Activated T-cell treated with anti-CD3 and anti-CD28 coated beads for 4 hours (primary cell): ENCODE measurements at places on chromosomes 5 and 9.

GRCh38 chr5:9820691-9821449 is 190.7 kb upstream of the TAS2R1 start:
- no peak for DNase-seq

DNA sequence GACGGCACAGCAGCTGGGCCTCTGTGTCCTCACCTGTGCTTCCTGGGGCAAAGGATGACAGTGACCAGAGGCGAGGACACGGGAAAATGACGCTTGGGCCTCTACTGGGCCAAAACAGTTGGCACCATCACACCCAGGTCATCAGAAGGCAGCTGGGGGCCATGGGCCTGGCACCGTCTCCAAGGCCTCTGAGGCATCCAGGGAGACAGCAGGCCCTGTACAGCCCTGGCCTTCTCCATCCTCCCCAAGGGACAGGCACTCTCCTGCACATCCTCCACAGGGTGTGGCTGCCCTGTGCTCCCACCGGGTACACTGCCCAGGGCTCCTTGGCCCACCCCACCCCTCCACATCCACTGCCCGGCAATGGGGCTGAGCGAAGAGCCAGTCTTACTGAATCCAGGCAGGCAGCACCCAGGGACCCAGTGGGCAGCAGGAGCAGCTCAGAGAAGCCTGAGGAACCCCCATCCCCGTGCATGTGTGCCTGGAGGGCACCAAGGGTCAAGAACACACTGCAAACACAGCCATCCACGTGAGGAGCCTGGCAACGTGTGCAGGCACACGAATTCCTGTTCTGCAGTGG is 4.0 kb downstream of the LPCAT1 start:
- DNase-seq = no peak

GRCh38 chr9:12716823-12717600 is 23.8 kb downstream of the TYRP1 start:
- no peak for DNase-seq

GRCh38 chr5:18653216-18653752 is 1019.0 kb downstream of the TAF11L14 start:
- DNase-seq = no peak

DNA sequence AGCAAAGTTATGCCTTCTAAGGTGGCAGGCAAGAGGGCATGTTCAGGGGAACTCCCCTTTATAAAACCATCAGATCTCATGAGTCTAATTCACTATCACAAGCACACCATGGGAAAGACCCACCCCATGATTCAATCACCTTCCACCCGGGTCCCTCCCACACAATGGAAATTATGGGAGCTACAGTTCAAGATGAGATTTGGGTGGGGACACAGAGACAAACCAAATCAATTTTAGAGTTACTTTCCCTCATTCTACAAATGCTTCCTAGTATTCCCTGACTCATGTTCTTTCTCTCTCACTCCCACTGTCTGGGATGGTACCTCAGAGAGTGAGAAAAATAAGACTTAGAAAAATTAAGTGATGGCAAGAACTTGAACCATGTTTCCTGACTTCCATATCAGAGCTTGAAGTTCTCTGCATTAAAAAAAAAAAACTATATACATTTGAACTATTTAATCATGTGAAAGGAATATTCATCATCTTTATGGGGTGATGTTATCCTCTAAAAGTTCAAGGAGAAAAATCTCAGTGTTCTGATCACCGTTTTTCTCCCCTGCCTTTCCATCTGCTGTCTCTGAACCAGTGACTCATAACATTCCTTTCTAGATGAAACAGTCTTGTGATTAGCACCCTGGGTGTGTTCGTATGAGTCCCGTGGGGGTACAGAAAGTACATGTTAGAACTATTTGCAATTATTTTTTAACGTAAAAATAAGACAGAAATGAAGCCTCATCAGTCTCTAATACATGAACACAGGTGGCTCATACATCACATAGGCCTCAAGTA is 282.9 kb downstream of the SLF1 start:
- no peak for DNase-seq

- DNase-seq = no peak
Observed at GRCh38 chr5:125052584-125052983, 306.1 kb upstream of the ZNF608 start.

- no peak for DNase-seq
Observed at GRCh38 chr5:181219262-181220177, 3.6 kb upstream of the TRIM41 start.

DNA sequence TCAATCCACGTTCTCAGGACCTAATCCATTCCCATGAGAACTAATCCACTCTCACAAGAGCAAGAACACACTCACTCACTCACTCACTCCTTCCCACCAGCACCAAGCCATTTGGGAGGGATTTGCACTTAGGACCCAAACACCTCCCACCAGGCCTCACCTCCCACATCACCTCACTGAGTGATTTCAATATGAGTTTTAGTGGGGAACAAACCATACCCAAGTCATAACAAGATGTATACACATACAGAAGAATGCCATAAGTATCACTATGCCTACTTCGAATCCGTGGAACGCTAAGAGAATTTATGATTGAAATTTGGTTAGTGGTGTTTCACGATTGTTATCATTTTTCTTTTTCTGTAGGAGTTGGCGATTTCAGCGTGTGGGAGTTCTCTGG is 29.3 kb upstream of the CTSL start:
- DNase-seq = no peak

GRCh38 chr9:85610074-85610860 is 131.5 kb downstream of the AGTPBP1 start:
- peak; percentile 8 for DNase-seq

DNA sequence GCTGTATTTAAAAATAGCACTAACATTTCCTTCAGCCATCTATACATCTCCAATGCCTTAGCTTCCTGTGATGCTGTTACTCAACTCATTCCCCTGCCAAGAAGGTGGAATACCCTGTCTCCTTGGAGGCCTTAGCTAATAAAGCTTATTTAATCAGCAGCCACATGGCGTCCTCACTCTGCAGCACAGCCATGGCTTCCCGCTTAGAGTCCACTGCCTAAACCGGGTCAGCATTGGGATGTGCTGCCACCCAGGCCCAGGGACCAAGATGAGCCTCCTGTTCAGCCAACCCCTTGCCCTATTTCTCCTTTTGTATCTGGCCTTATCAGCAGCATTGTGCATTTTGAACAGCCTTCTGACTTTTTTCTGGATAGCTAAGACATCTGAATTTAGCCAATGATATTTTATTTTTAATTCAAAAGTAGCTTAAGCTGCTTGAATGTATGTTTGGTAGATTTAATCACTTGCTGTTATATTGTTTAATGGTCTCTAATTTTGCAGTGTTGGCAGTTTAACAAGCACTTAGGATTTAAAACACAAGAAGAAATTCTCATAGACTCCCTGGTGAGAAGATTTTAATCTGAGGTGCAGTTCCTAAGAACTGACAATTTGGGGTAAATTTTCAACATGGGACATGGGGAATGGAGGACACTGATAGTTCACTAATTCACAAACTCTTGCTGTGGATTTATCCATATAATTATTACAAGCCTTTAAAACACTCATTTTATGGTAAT is 113.0 kb downstream of the RPS23 start:
- no peak for DNase-seq

- no peak for DNase-seq
Observed at GRCh38 chr5:78671609-78672008, 23.0 kb upstream of the LHFPL2 start.

GRCh38 chr5:139985290-139985689 is 57.8 kb downstream of the NRG2 start:
- no peak for DNase-seq

DNA sequence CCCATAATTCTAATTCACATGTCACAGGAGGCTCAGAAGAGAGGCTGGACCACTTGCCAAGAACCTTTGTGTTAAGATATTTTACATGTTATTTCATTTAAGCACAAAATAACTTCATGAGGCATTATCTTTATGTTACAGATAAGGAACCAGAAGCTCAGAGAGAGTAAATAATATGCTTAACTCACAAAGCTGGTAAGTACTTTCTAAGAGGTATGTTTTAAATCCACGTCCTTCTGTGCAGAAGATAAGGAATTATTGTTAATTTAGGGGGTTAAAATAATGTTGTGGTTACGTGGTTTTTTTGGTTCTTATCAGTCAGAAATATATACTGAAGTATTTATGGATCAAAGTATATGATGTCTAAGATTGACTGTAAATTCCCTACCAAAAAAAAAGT is 8.0 kb downstream of the STRBP start:
- no peak for DNase-seq

- DNase-seq = no peak
Observed at GRCh38 chr9:76887951-76888350, 18.0 kb downstream of the PRUNE2 start.

GRCh38 chr5:158746979-158747378 is 352.7 kb downstream of the EBF1 start:
- DNase-seq = no peak

DNA sequence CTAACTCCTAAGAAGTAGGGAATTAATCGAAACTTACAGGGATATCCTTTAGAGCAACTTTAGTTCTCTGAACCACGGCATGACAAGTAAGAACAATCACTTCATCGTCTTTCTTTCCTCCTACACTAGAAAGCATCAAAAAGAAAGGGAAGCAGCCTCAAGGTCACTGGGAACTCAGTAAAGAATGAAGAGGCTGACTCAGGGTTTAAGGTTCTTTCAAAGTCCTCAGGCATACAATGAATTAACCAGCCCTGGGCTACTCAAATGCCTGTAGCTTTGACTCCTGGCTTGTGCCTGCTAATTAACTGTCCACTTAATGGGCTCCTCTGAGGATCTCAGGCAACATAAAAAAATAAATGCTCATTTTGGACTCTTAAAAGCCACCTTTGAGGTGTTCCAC is 102.0 kb downstream of the TRIM32 start:
- no peak for DNase-seq

DNA sequence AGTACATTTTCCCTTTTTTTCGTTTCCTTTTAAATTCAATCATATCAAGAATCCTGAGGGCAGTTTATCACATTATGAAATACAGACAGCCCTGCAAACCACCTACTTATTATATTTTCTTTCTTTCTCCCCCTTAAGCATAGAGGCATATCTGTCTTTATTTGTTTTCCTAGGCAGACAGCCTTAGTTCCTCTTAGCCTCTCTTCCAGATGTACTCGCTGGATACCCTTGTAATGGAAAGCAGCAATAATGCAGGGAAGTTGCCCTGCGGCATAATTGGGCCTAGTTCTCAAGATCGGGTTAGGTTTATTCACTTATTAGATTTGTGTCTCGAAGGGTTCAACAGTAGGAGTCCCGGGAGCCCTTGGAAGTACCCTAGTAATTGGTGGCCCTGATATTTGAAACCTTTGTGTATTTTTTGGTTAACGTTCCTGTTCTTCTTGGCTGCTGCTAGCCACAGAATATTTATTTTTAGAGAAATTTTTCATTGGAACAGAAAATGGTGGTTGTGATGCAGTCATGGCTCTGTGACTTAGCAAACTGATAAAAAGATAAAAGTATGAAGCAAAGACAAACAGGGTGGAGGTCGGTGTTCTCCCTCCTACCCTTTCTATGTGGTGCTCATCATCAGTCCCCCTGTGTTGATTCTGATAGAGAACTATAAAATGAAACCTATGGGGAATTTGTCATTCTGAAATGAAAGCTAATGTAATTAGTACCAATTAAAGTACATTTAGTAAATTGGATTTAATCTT is 6.4 kb downstream of the TLE4 start:
- no peak for DNase-seq

GRCh38 chr9:106916466-106917235 is 53.7 kb downstream of the ZNF462 start:
- DNase-seq = no peak

- no peak for DNase-seq
Observed at GRCh38 chr5:54309276-54309675, 1.1 kb downstream of the ARL15 start.

- no peak for DNase-seq
Observed at GRCh38 chr9:95506428-95506677, 10.4 kb downstream of the PTCH1 start.

DNA sequence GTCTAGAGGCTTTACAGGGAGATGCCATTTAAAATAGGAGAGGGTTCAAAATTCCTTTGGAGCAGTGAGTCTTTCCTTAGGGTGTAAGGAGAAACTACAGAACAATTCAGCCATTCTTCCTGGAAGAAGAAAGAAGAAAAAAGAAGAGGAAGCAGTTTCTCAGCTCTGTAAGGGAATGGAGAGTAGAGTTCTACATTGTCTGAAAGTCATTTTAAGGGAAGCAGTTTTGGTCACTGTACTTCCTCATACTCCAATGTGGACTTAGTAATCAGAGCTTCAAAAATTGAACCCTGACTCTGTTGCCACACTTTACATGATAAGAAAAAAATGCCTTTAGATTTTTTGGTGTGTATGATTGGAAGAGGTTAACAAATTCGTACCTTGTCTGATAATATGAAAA is 122.4 kb downstream of the LRRC70 start:
- no peak for DNase-seq

DNA sequence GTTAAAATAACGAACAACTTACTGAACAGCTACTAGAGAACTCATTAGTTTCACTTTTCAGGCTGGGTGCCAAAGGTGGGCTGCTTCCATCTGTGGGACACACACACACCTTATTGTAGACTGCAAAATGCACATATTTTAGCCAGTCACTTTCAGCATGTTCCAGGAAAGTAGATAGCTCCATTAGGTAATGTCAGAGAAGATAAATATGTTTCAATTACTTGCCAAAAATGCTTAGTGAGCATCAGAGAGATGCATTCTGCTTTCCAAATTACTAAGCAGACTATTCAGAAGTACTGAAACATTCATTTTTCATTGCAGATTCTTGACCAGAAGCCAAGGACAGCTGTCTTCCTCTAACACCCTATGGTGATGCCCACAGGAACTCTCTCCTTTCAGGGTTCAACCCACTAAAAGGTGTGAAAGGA is 56.2 kb upstream of the APC start:
- DNase-seq = no peak

GRCh38 chr9:136036050-136036449 is 59.0 kb downstream of the NACC2 start:
- DNase-seq = no peak

DNA sequence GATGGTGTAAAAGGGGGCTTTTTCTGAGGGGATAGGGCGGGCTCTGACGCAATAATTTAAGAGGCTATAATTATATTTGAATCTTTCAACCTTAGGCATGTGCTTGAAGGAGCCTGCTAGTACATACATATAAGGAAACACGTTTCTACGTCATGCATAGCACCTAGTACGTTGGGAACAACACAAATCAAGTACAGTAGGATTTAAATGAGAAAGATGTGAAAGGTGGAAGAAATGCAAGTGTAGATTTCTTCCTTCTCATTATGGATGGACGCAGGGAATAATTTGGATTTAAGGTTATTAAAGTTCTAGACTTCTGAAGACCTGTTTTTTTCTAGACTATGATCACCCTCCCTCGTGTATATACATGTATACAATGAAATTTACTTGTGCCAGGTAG is 927 bp upstream of the CDO1 start:
- no peak for DNase-seq

GRCh38 chr9:107292821-107293542 is 9.9 kb downstream of the RAD23B start:
- no peak for DNase-seq

- DNase-seq = peak; percentile 31
Observed at GRCh38 chr5:96936431-96937320, 796 bp downstream of the LNPEP start.
